Activated T-cell treated with anti-CD3 and anti-CD28 coated beads, Interleukin-2, amount 50 U/mL, for 4 hours (primary cell): ENCODE measurements at places on chromosomes 16 and 17.

DNA sequence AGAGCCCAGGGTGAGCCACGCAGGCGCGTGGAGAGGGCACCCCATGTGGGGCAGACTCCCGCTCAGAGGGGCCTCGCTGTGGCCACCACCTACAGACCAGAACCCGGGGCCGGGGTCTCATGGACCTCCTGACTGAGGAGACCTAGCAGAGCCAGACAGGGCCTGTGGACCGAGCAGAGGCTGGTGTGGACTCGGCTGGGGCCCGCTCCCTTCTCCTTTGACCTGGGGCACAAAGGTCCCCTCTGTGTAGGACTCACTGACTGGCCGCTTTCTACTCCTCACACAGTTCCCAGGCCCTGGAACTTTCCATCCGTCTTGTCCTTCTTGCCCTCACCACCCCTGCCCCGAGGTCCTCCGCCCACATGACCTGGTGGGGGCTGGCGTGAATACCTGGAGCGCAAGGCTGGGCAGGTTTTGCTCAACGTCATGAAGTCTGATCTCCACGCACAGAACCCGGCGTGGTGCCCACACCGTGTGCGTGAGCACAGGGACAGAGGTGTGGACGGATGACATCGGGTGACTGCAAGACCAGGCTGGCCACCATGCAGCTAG lies 44.7 kb upstream of the ACSF3 start:
- DNase-seq, result no peak

GRCh38 chr16:85707528-85708095 lies 18.9 kb upstream of the GINS2 start:
- no peak for DNase-seq

DNA sequence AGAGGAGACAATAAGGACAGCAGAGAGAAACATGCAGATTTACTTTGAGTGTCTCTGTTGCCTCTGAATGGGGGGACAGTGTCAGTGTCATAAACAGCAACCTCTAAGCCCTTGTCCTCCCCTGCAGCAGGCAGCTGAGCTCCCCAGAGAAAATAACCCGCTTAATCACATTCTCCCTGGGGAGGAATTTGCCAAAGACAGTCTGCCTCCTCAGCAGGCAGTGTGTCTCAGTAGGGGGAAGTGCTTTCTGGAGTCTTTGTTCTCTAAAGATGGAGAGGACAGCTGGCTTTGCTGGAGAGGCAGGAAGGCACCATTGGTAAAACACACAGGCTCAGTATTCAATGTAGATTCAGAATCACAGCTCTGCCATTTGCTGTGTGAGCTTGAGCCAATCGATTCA lies 16.1 kb downstream of the TEKT5 start:
- DNase-seq, result no peak

- DNase-seq, result no peak
Measured at GRCh38 chr17:76536511-76537287, 810 bp downstream of the CYGB start.

DNA sequence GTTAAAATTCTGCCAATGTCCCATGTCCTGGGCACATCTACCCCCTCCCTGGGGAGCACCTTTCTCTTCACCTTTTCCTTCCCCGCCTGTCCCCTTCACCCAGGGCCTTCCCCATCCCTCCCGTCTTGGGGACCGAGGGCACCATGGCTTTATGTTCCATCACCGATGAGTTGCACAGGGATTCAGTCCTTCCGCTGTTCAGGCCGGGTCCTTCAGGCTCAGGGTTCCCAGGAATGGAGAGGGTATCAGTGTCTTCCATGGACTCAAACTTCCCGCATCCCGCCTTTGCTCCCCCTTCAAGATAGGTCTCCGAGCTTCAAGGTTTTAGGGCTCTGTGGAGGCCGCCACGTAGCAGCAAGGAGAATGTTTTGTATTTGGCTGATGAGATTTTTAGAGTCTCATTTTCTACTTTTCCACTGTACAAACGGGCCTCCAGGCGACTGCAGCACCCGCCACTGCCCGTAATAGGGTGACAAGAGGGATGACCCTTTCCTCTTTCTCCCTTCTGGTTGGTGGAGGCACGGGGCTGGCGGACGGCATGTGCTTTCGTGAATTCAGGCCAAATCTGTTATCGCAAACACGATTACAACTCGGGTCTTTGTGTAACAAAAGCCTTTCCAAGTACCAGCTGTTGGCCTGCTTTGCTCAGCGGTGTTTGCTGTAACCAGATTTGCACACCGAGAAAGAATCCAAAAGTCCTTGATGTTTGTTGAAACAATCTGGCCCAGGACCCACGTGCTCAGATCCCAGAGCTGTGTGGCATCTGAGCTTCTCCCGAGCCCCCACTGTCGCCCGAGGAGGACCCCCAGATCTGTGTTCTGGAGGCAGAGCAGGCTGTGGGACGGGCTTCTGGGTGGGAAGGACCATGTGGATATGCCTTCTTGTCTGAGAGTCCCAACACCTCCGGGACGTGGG lies 236.3 kb downstream of the SEC14L1 start:
- DNase-seq, result no peak

GRCh38 chr16:8920645-8921346 lies 38.6 kb downstream of the LITAFD start:
- DNase-seq, result no peak

GRCh38 chr16:79267146-79267545 lies 333.4 kb downstream of the MAF start:
- no peak for DNase-seq

DNA sequence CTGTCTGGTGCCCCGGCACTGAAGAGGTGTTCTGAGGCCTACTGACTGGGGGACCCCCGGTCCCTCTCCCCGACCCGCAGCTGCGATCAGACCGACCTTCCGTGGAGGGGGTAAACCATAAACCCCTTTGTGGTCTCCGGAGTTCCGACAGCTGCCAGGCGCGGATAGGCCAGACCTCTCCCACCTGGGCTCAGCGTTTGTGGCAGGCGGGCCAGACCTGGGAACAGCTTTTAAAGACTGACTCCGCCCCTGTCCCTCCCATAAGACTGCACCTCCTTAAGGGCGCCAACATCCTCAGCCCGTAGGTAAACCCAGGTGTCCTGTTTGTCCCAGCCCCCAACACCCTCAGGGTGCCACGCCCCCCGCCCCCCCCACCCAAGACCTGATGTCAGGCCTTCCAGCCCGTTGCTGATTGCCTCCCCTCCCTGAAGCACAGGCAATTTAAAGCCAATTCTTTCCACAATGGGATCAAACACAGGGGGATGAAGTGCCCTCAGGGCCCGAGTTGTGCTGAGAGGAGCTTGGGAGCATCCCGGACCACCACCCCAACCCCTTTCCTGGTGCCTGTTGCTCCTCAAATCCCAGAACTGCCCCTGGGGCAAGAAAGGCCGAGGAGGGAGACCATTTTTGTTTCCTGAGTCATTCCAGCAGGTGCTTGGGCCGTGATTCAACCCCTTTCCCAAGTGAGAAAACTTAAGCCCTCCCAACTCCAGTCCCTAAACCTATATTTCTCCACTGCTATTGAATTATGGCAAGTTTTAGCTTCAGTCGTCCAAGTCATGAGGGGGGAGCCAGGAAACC lies at the start of gene SOX15:
TSS of gene SOX15 (minus strand) at position 204 of the 801 bp plus-strand sequence. CDS start 418 bp downstream, outside the sequence.
- no peak for DNase-seq

- DNase-seq, result no peak
Measured at GRCh38 chr17:71926746-71927398, 193.9 kb upstream of the SOX9 start.

DNA sequence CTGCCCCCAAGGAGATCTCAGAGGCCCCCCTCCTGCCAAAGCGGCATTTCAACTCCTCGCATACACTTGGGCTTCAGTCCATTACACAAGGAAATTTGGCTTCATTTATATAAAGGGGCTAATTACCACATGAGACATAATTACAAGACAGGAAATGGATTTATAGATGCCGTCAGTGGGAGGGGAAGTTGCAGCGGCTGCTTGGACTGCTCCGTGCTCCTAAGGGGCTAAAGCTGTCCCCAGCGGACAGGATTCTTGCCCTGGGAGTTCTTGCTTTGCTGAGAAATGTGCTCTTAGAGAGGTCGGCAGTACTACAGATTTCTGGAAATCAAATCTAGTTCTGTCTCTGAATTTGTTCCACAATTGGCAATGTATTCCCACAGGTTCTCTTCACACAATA lies 57.2 kb upstream of the NLK start:
- no peak for DNase-seq

DNA sequence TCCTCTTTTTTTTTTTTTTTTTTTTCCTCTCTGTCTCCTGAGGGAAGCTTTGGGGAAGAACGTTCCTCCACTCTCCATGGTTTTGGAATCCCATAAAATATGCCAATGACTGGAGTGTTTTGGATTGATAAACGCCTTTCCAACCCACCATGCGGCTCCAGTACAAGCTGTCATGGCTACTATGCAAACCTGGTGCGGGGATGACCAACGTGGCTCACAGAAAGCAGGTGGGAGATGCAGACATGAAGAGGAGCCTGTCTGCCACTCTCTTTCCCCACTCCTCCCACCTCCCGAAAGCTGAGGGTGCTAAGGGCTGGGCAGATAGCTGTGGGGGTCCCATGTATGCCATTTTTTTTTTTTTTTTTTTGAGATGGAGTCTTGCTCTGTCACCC lies 69.9 kb upstream of the SEC14L1 start:
- DNase-seq, result no peak

DNA sequence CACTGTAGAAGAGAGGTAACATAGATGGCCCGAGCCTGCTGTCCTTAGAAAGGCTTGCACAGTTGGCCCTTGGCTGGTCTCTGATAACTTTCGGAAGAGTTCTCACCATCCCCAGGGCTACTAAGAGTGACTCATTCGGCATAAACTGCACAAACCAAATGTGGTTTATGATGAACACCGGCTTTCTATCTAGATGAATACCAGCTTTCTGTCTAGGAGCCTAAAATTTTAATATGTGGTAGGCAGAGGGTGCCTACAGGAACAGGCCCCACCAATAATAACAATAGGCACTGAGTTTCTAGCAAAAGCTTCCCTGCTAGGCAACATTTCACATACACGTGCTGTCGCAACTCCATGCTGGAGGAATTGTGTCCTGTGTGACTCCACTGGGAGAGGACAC lies 15.4 kb downstream of the CNOT1 start:
- no peak for DNase-seq

DNA sequence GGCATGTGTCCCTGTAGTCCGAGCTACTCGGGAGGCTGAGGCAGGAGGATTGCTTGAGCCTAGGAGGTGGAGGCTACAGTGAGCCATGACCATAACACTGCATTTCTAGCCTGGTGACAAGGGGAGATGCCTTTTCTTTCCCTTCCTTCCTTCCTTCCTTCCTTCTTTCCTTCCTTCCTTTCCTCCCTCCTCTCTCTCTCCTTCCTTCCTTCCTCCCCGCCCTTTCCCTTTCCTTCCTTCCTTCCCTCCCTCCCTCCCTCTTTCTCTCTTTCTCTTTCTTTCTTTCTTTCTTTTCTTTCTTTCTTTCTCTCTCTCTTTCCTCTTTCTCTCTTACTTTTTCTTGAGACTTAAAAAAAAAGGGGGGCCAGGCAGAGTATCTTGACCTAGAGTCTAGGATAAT lies 3.1 kb upstream of the CEP20 start:
- DNase-seq, result no peak

DNA sequence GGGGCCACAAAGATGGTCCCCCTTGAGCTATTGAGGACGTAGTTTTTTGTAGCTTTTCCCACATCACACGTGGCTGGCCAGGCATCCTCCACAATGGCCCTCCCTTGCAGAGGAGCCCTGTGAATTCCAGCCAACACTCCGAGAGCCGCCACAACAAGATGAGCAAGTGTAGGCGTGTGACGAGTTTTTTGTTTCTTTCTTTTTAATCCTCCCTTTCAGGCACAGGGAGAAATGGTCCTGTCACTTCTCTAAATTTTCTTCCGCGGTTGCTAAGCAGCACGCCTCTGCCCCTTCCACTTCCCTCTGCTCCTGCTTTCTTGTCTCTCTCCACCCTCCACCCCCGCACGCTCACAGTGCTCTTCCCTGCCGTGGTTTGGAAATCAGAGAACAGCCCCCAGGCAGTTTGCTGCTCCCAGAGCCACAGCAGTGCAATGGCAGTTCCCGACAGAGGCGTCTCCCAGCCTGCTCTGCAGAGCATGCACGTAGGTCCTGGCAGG lies 68.0 kb upstream of the MRTFB start:
- no peak for DNase-seq

DNA sequence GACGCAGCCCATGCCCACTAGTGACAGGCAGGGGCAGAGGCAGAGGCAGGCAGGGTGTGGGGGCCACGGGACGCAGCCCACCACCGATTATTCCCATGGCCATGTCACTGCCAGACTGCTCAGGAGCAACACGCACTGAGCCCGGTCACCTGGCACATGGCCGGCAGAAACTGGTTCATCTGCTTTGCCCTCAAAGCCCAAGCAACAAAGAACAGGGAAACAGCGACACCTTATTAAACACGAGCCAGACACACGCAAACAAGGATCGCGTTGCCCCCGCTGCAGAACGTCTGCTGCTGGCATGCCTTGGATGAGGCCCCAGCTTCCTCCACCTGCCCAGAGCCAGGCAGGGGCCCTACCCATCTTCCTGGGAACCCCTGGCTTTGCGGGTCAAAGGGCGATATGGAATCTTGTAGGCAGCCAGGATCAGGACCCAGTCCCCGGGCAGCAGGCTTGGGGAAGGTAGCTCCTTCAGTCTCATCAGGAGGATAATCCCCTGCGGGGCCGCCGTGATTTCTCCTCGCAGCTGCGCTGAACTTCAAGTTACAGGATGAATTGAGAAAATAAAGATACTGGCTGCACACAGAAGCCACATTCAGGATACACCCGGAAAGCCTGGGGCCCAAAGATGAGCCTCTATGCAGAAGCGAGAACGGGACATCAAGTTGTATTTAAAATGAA lies 4.8 kb downstream of the TBC1D16 start:
- DNase-seq, result no peak

DNA sequence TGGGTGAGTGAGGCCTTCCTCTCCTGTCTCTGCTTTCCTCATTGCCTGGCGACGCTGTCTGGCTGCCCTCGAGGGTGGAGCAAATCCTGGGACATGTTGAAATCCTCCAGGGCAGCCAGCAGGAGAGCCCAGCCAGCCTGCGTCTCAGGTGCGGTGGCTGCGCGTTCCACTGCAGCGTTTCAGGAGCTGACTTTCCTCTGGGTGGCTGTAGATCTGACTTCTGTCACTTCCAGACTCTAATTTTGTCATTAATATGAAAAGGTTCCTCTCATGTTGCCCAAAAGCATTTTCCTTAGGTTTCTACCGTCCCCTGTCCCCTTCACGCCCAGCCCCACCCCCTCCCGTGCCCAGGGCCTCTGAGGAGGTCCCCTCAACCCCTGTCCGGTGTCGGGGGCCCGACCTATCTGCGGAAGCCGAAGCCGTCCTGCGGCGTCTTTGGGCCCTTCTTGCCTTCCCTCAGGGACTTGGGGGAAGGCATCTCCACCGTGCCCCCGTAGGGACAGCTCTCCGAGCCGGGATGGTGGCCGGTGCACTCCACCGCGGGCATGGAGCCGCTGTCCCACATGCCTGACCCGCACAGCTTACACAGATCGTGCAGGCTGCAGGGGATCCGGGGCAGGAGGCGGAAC lies 95.1 kb downstream of the TBC1D16 start:
- no peak for DNase-seq

GRCh38 chr16:66275775-66276428 lies 90.6 kb upstream of the CDH5 start:
- no peak for DNase-seq

- no peak for DNase-seq
Measured at GRCh38 chr17:2064980-2065785, 10.3 kb downstream of the HIC1 start.

DNA sequence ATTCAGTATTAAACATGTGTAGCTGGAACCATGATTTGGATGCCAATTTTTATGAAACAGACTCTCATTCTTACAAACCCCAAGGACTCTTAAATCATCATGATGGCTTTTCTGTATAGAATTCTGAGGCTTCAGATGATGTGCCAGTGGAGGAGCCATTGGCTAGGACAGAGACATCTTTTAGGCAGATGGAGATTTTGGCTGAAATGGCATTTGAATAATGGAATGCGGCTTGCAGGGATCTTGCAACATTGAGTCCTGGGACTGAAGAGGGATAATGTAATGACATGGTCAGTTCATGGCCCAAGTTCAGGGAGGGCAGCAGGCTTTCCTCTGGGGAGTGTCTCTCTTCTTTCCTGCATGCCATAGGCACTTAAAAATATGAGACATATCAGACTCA lies 172.4 kb downstream of the ABCA8 start:
- DNase-seq, result no peak
